ENCODE measurements at places on chromosomes 3 and 15.

- DNase-seq = no peak
These were observed 130.3 kb downstream of the NR1I2 start for GRCh38 chr3:119912220-119912619.

DNA sequence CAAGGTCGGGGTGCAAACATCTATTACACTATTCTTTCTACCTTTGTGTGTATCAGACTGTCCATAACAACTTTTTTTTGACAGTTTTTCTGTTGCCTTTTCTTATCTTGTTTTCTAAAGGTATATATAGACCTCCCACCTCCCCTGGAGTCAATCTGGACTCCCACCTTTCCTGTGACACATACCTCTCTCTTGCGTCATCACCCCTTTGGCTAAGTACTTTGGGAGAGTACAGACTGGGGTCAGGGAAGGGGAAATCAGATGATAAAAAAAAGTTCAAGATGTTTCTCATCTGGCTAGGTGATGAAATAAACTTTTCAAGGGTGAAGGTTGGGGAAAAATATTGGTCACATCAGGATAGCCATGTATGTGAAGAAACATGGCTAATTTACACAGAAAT lies 17.2 kb downstream of the TSPAN3 start:
- DNase-seq = no peak

- DNase-seq = no peak
These were observed 2.7 kb upstream of the CSTA start for GRCh38 chr3:122322095-122323075.

GRCh38 chr3:130509008-130509407 lies 8.0 kb upstream of the COL6A6 start:
- no peak for DNase-seq

GRCh38 chr3:131151-131888 lies 65.2 kb upstream of the CHL1 start:
- DNase-seq = no peak

- no peak for DNase-seq
These were observed 8.6 kb upstream of the NME9 start for GRCh38 chr3:138338244-138338643.

DNA sequence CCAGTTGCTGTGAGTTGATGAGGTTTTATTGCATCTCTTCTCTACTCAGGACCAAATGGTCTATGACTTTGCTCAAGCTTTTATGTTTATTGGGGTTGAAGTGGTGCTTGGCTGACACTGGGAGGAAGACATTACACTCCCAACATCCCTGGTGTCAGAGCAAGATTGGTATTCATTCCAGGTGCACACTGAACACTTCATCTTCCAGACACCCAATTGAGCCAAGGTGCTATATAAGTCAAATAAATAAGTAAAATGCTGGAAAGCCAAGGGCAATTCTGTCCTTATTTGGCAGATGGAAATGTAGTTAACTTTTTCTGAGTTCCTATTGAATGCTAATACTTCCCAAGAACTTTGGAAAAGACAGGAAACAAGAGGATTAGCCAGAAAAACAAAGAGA lies 53.2 kb upstream of the CDV3 start:
- DNase-seq = no peak

DNA sequence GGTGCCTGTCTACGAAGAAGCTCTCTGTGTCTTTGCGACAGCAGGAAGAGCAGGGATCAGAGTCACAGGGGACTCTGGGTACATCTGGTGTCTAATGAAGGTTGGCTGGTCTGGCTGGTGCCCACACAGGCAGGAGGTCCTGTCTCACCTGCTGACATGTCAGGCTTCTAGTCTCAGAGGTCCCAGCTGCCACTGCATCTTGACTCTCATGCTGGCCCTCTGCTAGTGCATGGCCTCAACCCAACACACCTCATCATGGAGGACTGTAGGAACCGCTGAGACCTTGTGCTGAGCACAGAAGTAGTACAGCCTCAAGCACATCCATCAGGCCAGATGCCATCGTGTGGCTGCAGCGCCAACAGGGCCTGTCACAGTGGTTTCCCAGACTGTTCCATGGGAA lies 206.1 kb upstream of the NR2F2 start:
- DNase-seq = no peak

- DNase-seq = no peak
These were observed 235.6 kb downstream of the CLSTN2 start for GRCh38 chr3:140170612-140171011.

DNA sequence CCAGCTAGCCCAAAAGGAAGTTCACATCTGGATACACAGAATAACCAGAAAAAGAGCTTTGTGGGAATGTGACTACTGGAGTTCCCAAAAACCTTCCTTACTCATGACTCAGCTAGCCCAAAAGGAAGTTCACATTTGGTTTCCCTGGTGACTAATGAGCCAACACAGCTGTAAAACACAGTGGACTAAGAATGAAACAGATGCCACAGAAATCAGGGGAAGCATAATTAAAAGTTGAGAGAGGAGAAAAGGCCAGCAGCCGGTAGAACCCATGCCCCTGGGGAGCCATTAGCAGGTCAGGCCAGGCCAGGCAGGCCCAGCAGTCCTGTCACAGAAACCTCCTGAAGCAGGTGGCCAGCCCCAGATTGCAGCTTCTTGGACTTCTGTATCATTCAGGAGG lies 130.3 kb downstream of the GHSR start:
- DNase-seq = no peak

DNA sequence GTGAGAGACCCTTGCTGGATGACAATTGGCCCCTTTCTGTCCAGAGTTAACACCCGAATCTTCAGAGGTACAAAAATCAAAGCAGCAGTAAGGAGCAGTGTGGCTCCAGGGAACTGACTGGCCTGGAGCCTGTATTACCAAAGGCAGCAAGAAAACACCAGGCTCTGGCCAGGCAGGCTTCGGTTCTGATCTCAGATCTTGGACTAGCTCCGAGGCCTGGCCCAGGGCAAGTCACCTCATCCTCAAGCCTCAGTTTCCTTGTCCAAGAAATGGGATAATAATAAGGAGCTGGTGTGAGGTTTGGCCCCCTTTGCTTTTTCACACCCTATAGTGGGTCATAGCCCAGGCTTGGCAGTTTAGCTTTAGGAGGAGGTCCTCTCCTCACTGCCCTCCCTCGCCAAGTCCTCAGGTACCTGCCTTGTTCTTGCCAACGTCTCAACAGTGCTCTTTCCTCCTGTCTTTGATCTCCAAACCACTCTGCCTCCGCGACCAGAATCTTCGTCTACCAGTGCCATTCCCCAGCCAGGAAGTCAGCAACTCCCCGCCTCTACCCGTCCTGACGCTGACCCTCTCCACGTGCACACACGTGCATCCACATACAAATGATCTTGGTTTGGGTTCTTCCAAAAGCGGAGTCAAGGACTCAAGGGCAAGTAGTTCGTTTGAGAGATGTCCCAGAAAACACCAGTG lies 82.6 kb upstream of the TLE3 start:
- DNase-seq = no peak

- DNase-seq = no peak
These were observed 97.5 kb downstream of the GOLIM4 start for GRCh38 chr3:167998253-167998652.
